PC-3 (cell line): ENCODE measurements at places on chromosomes 4 and X.

GRCh38 chr4:10083861-10084641 is 32.5 kb downstream of the WDR1 start:
- no peak overlapping the region for H3K27ac ChIP-seq
- H3K4me1 ChIP-seq, result no peaks in the 10 kb centered on the region
- H3K27me3 ChIP-seq, result no peaks in the 10 kb centered on the region
- peaks cover 26% of the 10 kb centered on the region; the same call in 1 of the 2 replicates for H3K36me3 ChIP-seq

DNA sequence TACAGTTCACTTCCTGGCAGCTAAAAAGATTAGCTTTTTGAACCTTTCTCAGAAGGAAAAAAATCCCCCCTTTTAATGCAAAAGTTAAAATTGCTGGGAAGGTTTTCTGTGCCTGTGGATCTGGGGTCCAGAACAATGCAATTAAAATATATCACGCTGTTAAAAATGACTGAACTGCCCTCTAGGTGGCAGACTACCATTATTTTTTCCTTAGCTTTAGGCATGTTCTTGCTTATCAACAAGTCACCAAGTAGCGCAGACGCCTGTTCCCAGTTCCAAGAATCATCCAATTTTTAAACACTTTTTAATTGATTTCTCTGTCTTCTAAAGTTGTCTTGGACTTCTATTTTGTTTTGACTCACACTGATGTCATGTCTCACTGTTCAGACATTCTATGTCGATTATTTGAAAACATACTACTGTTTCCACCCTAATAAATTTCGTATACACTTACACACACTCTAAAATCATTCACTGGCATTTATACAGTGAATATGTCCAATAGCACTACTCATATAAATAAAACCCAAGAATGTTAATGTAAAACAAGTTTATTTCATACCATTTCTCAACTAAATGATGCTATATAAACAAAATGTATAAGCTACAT is 661.6 kb downstream of the RAPGEF2 start:
- peak; percentile 64 for DNase-seq
- H3K36me3 ChIP-seq, result no peaks in the 10 kb centered on the region
- H3K27ac ChIP-seq, result no peak overlapping the region
- H3K27me3 ChIP-seq, result no peaks in the 10 kb centered on the region
- no peak overlapping the region for H3K4me3 ChIP-seq
- H3K4me1 ChIP-seq, result no peaks in the 10 kb centered on the region

GRCh38 chr4:38949411-38950051 is 81.9 kb downstream of the FAM114A1 start:
- no peaks in the 10 kb centered on the region for H3K36me3 ChIP-seq
- H3K27ac ChIP-seq, result peak overlapping the region; percentile 54
- no peak overlapping the region for H3K4me3 ChIP-seq
- peaks cover 21% of the 10 kb centered on the region for H3K4me1 ChIP-seq

- no peak for DNase-seq
- H3K27ac ChIP-seq, result no peak overlapping the region
- H3K4me1 ChIP-seq, result no peaks in the 10 kb centered on the region
- H3K36me3 ChIP-seq, result no peaks in the 10 kb centered on the region
Observed at GRCh38 chr4:176467001-176467400, 147.2 kb downstream of the SPCS3 start.
